Lower leg skin (tissue), 4 donors: ENCODE measurements at places on chromosomes 5 and 9. TPM values are rescaled to one million over a fixed set of nuclear protein-coding genes. Genes with fewer than 3 reads are reported as not detected.

Gene GAPT
- not detected for total RNA-seq

DNA sequence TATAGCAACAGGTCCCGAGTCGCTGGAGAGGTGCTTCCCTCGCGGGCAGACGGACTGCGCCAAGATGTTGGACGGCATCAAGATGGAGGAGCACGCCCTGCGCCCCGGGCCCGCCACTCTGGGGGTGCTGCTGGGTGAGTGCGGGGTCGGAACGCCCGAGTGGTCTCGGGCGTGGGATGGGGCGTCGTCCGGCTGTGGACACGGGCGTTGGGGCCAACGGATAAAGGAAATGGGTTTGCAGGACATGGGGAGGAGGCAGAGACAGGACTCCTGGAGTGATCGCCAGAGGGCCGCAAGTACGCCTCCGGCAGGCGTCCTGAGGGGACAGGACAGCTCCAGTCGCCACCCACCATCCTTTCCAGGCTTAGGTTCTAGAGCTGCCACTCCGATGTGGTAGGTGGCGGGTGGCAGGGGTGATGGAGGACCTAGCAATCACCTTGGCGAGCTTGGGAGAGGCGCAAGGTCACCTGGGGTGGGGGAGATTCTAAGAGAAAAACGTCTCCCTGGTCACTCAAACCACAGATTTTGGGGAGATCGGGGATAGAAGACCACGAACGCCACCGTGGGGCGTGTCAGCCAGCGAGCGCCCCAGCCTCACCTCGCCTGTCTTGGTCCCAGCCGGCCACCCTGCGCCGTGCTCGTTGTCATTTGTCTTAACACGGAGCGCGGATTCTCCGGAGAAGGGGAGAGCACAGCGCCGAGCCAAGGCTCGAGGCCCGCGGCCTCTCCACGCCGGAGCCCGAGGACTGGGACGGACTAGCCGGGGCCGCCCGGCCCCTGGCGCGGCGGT, 922 bp downstream of the LMX1B start:
- DNase-seq = no peak

- DNase-seq = no peak
Measured at GRCh38 chr9:101787891-101788290, 49.4 kb upstream of the GRIN3A start.

GRCh38 chr9:69829484-69829883, 8.9 kb downstream of the CFAP95 start:
- DNase-seq = no peak

- no peak for DNase-seq
Measured at GRCh38 chr5:11640158-11640873, 263.9 kb downstream of the CTNND2 start.

GRCh38 chr5:123176938-123177275, 87.9 kb downstream of the PRDM6 start:
- DNase-seq = no peak

- no peak for DNase-seq
Measured at GRCh38 chr9:137682428-137683105, 63.8 kb downstream of the EHMT1 start.

- DNase-seq = no peak
Measured at GRCh38 chr5:86968301-86968753, 299.4 kb upstream of the RASA1 start.

Gene CCDC187
- not detected for total RNA-seq

Gene DAPK1
- 18.3 TPM for total RNA-seq
